Stomach (tissue), 19 donors: ENCODE measurements at places on chromosomes 1 and 21. TPM values are rescaled to one million over a fixed set of nuclear protein-coding genes. Genes with fewer than 3 reads are reported as not detected.
A peak's percentile ranks its signal among the peaks of the same experiment; 100 is the strongest.

The LCK gene
- 2.0 TPM for total RNA-seq

The OR2AK2 gene
- not detected for total RNA-seq

- DNase-seq, result no peak
- no peaks in the 10 kb centered on the region for H3K27me3 ChIP-seq
- H3K36me3 ChIP-seq, result peaks cover 76% of the 10 kb centered on the region
- peaks cover 8% of the 10 kb centered on the region for H3K4me1 ChIP-seq
- H3K27ac ChIP-seq, result no peak overlapping the region
Measured at GRCh38 chr1:100077531-100077930, 55.2 kb downstream of the SASS6 start.

DNA sequence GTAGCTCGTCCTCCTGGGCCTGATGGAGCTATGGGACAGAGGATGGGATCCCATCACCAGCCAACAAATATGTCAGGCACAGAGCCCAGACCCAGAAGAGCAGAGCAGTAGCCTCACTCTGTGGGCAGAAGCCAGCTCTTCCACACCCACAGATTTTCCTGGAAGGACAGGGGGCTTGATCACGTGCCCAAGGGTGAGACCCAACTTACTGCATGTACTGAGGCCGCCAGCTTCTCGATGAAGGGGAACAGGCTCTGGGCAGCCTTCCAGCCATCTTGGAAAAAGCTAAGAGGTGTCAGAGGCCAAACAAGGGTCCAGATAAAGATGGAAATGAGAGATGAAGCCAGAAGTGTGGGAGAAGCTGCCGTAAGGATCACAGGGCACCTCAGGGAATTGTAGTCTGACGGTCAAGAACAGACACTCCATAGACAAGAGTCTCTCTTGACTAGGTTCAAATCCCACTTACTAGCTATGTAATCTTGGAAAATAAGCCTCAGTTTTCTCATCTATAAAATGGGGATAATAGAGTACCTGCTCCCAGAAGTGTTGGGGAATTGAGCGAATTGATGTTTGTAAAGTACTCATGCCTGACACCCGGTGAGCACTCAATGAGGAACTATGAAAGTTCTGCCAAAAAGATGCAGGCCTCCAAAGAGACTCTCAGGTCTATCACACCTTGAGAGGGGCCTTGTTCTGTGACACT, 17.0 kb upstream of the TCEA3 start:
- peaks cover 5% of the 10 kb centered on the region for H3K4me1 ChIP-seq
- no peak overlapping the region for H3K27ac ChIP-seq
- H3K36me3 ChIP-seq, result peaks cover 60% of the 10 kb centered on the region
- no peaks in the 10 kb centered on the region for H3K27me3 ChIP-seq
- no peak overlapping the region for H3K4me3 ChIP-seq
- no peak for DNase-seq

- no peak for DNase-seq
- H3K27me3 ChIP-seq, result no peaks in the 10 kb centered on the region
- peaks cover 67% of the 10 kb centered on the region for H3K36me3 ChIP-seq
- H3K4me1 ChIP-seq, result no peaks in the 10 kb centered on the region
- H3K27ac ChIP-seq, result no peak overlapping the region
Measured at GRCh38 chr1:246761396-246761795, 37.2 kb downstream of the SCCPDH start.

DNA sequence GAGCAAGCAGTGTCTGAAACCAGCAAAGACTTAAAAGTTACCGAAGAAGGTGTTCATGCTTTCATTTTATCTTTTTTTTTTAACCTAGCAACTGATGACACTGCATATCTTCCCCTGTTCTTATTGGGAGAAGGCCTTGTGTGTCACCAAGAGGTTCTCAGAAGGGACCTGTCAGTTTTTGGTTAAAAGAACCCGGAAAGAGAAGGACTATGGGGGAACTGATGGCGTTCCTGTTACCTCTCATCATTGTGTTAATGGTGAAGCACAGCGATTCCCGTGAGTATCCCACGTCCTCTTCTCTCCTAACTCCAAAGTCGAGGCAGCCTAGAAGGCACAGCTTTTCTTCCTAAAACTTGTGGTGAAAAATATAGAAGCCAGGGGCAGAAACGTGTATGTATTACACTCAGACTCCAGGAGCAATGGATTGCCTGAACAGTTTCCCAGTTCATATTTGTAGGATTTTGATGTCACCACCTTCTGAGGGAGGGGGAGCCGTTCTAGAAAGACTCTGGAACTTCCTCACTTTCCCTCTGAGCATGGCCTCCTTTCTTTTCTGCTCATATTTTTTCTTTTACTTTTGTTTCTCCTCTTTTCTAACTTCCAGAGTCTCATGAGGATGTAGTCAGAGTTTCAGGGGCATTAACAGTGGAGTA, at the start of gene MR1:
Gene MR1, plus strand, starts transcription at position 185 of the 653 bp plus-strand sequence. Its CDS starts 25 bp downstream, at position 210.
- no peaks in the 10 kb centered on the region for H3K36me3 ChIP-seq
- DNase-seq, result no peak
- H3K4me3 ChIP-seq, result peak within 1 kb of the TSS; percentile 43
- H3K4me1 ChIP-seq, result peaks cover 55% of the 10 kb centered on the region
- H3K27me3 ChIP-seq, result no peaks in the 10 kb centered on the region

- H3K27ac ChIP-seq, result no peak overlapping the region
- no peaks in the 10 kb centered on the region for H3K4me1 ChIP-seq
- peaks cover 9% of the 10 kb centered on the region for H3K36me3 ChIP-seq
- no peaks in the 10 kb centered on the region for H3K27me3 ChIP-seq
Measured at GRCh38 chr1:38915352-38915948, 26.2 kb downstream of the RHBDL2 start.

GRCh38 chr1:78104322-78104721, 58.6 kb downstream of the GIPC2 start:
- H3K4me1 ChIP-seq, result no peaks in the 10 kb centered on the region
- no peak for DNase-seq
- no peak overlapping the region for H3K4me3 ChIP-seq
- H3K27me3 ChIP-seq, result no peaks in the 10 kb centered on the region

DNA sequence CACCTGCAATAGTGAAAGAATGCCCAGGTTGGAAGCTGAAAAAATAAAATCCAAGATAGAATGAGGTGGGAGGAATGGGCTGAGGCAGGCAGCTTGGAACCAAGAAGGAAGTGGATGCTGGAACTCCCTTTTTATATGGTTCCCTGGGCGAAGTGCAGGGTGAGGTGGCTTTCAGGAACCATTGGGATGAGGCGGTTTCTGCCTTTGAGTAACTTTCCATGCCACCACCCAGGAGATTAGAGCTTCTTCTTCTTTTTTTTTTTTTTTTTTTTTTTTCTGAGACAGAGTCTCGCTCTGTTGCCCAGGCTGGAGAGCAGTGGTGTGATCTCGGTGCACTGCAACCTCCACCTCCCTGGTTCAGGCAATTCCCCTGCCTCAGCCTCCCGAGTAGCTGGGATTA, 17.8 kb upstream of the MRPS6 start:
- H3K27me3 ChIP-seq, result no peaks in the 10 kb centered on the region
- no peaks in the 10 kb centered on the region for H3K4me1 ChIP-seq
- no peak overlapping the region for H3K27ac ChIP-seq
- no peak overlapping the region for H3K4me3 ChIP-seq

- H3K27ac ChIP-seq, result no peak overlapping the region
- peaks cover 6% of the 10 kb centered on the region for H3K4me1 ChIP-seq
- H3K27me3 ChIP-seq, result no peaks in the 10 kb centered on the region
- no peak for DNase-seq
Measured at GRCh38 chr1:26838474-26839338, 12.2 kb downstream of the ZDHHC18 start.

DNA sequence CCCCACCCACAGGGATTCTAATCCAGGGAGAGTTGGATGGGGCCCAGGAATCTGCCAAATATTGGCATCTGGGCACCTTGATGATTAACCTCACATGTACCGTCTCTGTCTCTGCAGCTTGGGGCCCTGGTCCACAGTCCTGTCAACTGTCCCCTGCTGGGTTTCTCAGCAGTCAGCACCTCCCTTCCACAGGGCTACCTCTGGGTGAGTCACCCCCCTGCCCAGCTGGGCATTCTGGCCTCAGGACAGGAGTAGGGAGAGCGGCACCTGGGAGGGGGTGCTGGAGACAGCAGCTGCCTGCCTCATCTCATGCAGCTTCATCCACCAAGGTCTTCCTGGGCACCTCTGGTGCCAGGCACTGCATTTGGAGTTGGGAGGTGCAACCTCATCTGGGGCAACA, 100.6 kb upstream of the ACTL8 start:
- no peaks in the 10 kb centered on the region for H3K27me3 ChIP-seq
- no peaks in the 10 kb centered on the region for H3K4me1 ChIP-seq
- H3K36me3 ChIP-seq, result peaks cover 98% of the 10 kb centered on the region
- no peak overlapping the region for H3K4me3 ChIP-seq
- DNase-seq, result no peak

GRCh38 chr1:33060579-33061083, 20.3 kb upstream of the AZIN2 start:
- peak; percentile 32 for DNase-seq
- no peak overlapping the region for H3K27ac ChIP-seq
- H3K4me1 ChIP-seq, result no peaks in the 10 kb centered on the region
- H3K4me3 ChIP-seq, result no peak overlapping the region
- H3K36me3 ChIP-seq, result no peaks in the 10 kb centered on the region

DNA sequence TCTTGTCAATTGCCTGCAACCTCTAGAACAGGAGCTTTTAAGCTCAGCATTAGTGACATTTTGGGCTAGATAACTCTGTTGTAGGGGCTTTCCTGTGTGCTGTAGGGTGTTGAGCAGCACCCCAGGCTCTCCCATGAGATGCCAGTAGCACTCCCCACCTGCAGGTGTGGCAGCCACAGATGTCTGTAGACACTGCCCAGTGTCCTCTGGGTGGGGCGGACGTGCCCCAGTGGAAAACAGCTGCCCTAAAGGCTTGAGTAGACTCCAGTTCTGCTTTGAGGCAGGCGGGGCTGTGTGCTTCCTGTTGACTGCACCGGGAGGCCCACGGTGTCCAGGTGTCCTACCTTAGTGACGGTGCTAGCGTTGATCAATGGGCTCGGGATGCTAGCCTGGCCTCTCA, 16.9 kb upstream of the PWP2 start:
- no peak overlapping the region for H3K4me3 ChIP-seq
- peaks cover 1% of the 10 kb centered on the region for H3K4me1 ChIP-seq
- peak; percentile 25 for DNase-seq
- H3K27ac ChIP-seq, result no peak overlapping the region

- no peaks in the 10 kb centered on the region for H3K27me3 ChIP-seq
- no peak for DNase-seq
- peaks cover 17% of the 10 kb centered on the region for H3K4me1 ChIP-seq
- no peak overlapping the region for H3K4me3 ChIP-seq
Measured at GRCh38 chr1:154469844-154470560, 32.0 kb upstream of the TDRD10 start.

GRCh38 chr1:26864610-26865480, 1.9 kb downstream of the SFN start:
- H3K36me3 ChIP-seq, result no peaks in the 10 kb centered on the region
- peak overlapping the region; percentile 62 for H3K4me3 ChIP-seq
- DNase-seq, result peak; percentile 99
- peaks cover 16% of the 10 kb centered on the region for H3K4me1 ChIP-seq

DNA sequence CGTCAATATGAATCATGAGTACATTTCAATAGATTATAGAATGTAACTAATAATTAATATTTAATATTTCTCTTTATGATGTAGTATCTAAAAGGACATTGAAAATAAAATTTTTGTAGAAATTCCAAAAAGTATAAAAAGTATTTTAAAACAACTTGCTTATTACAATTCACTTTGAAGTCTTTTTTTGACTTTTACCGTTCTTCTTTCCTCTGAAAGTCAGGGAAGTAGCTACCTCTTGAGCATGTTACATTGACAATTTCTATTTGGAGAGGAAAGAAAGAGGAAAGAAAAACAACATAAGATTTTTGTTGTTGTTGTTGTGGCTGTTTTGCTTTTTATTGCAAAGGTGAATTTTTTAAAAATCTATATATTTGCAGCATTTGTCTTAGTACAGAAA, 1.3 kb downstream of the PTPRC start:
- peak overlapping the region; percentile 27 for H3K27ac ChIP-seq
- no peaks in the 10 kb centered on the region for H3K36me3 ChIP-seq
- no peaks in the 10 kb centered on the region for H3K4me1 ChIP-seq
- no peak for DNase-seq
- no peaks in the 10 kb centered on the region for H3K27me3 ChIP-seq

- peak overlapping the region; percentile 99 for H3K27ac ChIP-seq
- peak; percentile 77 for DNase-seq
- no peaks in the 10 kb centered on the region for H3K36me3 ChIP-seq
- H3K4me3 ChIP-seq, result peak overlapping the region; percentile 81
- H3K27me3 ChIP-seq, result no peaks in the 10 kb centered on the region
- H3K4me1 ChIP-seq, result peaks cover 29% of the 10 kb centered on the region
Measured at GRCh38 chr1:8424539-8425116, 106.7 kb downstream of the SLC45A1 start.

GRCh38 chr1:18707696-18708257, 77.1 kb downstream of the PAX7 start:
- no peak for DNase-seq
- no peak overlapping the region for H3K4me3 ChIP-seq
- peaks cover 19% of the 10 kb centered on the region for H3K27me3 ChIP-seq
- no peaks in the 10 kb centered on the region for H3K36me3 ChIP-seq

- no peaks in the 10 kb centered on the region for H3K36me3 ChIP-seq
- DNase-seq, result no peak
- H3K4me1 ChIP-seq, result peaks cover 53% of the 10 kb centered on the region
- peak overlapping the region; percentile 83 for H3K27ac ChIP-seq
- no peaks in the 10 kb centered on the region for H3K27me3 ChIP-seq
Measured at GRCh38 chr1:94070865-94071264, 50.1 kb downstream of the ABCA4 start.

DNA sequence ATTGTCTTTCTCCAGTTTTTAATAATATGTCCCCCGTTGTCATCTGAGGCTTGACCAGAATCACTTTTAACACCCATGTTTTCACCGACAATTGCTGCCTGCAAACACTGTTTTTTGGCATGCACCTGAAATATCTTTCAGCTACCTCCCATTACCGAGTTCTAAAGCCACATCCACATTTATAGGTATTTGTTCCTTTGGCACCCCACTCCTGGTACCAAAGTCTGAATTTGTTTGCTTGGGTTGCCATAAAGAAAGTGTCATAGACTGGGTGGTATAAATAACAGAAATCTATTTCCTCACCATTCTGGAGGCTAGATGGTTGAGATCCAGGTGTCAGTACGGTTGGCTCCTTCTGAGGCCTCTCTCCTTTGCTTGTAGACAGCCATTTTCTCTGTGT, 94.2 kb downstream of the OBSCN start:
- no peak overlapping the region for H3K27ac ChIP-seq
- no peaks in the 10 kb centered on the region for H3K27me3 ChIP-seq
- no peak overlapping the region for H3K4me3 ChIP-seq
- no peak for DNase-seq

GRCh38 chr1:31652891-31653499, 8.3 kb upstream of the PEF1 start:
- H3K4me1 ChIP-seq, result no peaks in the 10 kb centered on the region
- H3K4me3 ChIP-seq, result no peak overlapping the region
- H3K36me3 ChIP-seq, result peaks cover 32% of the 10 kb centered on the region
- no peaks in the 10 kb centered on the region for H3K27me3 ChIP-seq
